ENCODE measurements at places on chromosomes 3 and 15.
A peak's percentile ranks its signal among the peaks of the same experiment; 100 is the strongest.

GRCh38 chr3:129505341-129505740 is 23.1 kb upstream of the RHO start:
- no peak for DNase-seq

- no peak for DNase-seq
Measured at GRCh38 chr3:34260271-34261000, 462.0 kb downstream of the PDCD6IP start.

DNA sequence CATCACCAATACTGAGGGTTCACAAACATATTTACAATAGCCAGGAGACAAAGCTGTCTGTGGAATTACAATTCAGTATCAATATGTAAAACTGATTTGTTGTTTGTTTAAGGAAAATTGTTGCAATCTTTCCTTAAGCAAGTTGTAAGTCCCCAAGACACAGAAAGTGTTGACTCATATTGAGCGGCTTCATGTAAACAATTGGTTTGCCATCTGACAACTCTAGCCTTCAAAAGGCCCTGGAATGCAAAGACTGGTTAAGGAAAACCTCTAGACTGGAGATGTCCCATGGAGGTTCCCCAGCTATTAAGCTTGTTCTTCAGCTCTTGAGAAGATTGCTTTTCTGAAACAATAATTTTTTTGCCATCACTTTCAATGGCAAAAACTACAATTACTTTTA is 283.7 kb upstream of the PROK2 start:
- peak; percentile 64 for DNase-seq

DNA sequence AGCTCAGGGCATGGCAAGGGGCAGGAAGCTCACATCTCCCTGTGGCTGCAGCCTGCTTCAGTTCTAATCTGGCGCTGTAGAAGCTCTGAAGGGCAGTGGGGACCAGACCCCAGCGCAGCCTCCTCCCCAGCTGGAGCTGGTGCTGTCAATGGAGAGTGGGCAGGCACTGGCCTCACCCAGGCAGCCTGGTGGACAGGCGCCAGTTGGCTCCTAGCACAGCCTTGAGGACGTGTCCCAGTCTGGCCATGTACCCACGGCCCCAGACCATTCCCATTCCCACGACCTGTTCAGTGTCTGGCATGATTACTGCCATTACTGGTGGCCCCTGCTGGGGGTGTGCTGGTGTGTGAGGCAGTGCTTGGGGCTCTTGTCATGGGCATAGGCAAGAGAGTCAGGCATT is 16.3 kb downstream of the TYRO3 start:
- DNase-seq: no peak

DNA sequence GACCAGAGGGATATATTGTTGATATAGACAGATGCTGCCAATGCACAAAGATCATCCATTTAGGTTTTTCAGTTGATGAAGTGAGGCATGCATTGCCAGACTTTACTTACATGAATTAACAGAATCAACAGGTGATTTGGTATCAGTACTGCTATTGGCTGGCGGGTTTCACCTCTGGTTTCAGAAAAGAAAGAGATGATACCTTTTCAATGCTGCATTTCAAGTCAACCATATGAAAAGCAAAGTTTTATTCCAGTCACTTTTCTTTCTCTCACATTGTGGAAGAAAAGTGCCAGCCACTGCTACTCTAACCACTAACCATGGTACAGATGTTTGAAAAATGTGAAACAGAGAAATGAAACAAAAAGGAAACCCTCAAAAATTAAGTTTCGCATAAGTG is 289.1 kb downstream of the TIGIT start:
- DNase-seq: no peak

GRCh38 chr3:16264708-16265454 is at the start of the genes DPH3 and OXNAD1:
TSS of gene DPH3 (minus strand) at chr3:16264943. CDS start at chr3:16264876, 67 bp downstream.
TSS of gene OXNAD1 (plus strand) at chr3:16265212. CDS start at chr3:16270953, 5,741 bp downstream.
- peak; percentile 99 for DNase-seq

DNA sequence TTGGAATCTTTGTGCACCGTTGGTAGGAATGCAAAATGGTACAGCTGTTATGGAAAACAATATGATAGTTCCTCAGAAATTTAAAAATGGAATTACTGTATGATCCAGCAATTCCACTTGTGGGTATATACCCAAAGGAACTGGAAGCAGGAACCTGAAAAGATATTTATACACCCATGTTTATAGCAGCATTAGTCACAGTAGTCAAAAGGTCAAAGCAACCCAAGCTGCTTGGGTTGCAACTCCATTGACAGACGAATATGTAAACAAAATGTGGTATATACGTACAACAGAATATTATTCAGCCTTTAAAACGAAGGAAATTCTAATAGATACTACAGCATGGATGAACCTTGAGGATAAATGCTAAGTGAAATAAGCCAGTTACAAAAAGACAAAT is 35.0 kb upstream of the CAPN3 start:
- DNase-seq: peak; percentile 21

DNA sequence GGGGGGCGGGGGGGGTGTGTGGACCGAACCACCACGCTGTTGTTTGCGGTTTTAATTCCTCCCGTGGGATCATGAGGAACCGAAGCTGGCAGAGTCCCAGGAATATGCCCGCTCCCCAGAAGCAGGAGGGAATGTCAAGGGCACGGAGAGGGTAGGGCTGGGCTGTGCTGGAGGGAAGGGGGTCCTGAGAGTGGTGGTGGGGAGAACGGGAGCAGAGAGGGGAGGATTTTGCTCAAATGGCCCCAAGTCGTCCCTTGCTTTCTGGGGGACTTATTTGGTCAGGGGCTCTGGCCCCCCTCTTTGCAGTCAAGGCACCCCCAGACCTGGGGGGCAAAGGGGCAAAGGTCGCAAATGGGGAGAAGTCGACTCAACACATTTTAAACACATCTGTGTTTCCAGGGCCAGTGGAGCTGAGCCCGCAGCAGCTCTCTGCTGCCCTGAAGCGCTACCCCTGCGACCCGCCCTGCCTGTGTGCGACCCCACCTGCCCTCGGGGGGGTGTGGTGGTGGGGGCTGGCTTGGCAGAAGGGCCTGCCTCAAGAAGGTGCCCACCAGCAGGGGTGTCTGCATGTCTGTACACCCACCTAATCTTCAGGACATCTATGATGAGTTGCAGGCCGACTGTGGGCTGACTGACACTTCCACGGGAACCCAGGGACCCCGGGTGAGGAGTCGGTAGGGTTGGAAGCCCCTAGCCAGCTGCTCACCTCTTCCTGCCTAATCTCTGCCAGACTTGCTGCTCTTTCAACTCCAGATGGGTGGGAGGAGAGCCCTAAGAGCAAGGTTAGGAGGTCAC is 602 bp upstream of the ATP2B2 start:
- DNase-seq: no peak

DNA sequence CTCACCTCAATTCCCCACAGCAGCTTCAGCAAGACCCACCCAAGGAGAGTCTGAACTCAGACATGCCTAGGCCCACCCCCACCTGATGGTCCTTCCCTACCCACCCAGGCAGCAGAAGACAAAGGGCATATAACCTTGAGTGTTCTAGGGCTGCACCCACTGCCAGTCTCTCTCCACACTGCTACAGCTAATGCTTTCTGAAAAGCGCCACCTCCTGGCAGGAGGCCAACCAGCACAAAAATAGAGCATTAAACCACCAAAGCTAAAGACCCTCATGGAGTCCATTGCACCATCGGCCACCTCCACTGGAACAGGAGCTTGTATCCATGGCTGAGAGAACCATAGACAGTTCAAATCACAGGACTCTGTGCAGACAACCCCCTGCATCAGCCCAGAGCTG is 11.3 kb upstream of the RPL39L start:
- peak; percentile 15 for DNase-seq

All from amniotic epithelial cell (primary cell).